Fibroblast of mammary gland (primary cell): ENCODE measurements at places on chromosomes 12 and 14.
A peak's percentile ranks its signal among the peaks of the same experiment; 100 is the strongest.

GRCh38 chr12:117141097-117141898 is 42.1 kb upstream of the TESC start:
- no peak for DNase-seq

DNA sequence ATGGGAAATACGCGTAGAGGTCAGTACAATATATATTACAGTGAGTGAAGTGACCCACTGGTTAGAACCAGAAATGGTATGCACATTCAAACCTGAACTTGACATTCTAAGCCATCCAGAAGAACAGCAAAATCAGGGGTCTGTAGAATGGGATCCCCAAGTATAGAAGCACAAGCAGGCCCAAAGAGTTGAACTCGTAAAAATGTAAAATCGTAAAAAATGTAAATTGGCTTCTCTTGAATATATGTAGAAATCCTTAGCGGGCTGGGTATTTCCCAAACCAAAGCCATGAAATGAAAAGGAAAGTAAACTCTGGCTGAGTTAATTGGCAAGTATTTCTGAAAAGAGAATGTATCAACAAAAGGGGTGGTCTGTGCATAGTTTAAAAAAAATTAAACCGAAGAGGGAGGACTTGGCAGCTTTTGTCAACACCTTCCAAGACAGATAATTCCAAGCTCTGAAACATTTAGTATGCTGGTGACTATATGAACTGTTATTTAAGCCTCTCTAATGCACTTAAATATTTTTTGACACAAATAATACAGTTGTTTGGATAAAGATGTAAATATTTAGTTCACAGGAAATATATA is 1505.6 kb upstream of the FLRT2 start:
- no peak for DNase-seq

DNA sequence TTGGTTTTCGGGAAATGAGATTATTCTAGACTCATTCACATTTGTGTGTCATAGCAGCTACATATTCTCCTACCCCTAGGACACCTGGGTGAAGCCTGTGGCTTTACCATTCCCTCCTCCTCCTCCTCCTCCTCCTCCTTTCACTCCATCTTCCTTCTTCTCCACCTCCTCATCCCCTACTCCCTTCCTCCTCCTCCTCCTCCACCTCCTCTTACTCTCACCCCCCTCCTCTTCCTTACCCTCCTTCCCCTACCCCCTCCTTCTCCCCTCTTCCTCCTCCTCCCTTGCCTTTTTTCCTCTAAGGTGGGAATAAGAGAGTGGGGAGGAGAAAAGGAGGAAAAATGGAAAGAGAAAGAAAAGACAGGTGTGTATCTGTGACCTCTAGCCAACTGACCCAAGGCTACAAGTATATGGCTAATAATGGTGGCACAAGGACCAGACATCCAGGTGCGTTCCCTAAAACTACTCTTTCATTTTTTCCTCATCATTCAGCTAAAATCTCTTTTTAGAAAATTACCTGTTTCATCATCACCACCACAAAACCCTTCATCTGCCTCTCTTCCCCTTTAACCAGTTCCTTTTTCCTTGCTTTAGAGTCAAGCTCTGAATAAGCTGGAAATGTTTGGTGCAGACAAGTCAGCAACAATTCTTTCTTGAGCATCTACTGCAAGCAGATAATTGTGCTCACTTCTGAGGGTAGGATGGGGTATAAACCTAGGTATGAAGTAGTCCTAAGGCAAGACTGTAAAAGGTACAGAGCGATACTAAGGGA is 149.8 kb upstream of the FOXN3 start:
- DNase-seq, result no peak

- peak; percentile 86 for DNase-seq
Observed at GRCh38 chr14:28515571-28515970, 251.0 kb upstream of the FOXG1 start.

DNA sequence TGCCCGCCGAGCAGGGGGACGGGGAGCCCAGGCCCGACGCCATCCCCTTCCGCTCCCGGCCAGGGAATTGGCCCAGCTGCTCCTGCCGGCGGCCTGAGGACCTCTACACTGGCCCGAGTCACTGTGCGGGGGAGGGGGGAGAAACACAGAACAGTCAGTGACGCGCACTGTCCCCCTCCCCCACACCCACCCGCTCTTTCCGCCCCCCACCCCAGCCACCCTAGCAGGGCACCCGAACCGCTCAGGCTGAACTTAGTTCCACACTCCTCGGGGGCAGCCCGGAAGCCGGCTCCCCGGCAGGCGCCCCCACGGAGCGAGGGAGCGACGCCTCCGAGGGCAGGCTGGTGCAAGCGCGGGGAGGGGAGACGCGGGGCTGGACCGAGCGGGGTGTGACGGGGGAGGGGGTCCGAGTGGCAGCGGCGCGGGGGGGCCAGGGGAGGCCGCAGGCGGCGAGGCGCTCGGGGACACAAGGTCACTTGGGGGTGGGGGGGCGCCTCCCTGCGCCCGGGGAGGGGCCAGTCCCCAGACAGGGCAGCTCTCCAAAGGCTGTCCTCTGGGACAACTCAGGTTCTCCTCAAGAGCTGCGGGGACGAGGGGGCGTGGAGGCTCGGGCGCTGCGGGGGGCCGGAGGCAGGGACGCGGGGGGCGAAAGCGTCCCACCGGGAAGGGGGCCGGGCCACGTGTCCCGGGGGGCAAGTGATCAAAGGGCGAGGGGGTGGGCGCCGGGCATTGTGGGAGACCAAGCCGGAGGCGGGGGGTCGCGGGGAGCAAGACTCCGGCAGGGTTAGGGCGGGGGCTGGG is 648 bp downstream of the CHD4 start:
- peak; percentile 34 for DNase-seq

DNA sequence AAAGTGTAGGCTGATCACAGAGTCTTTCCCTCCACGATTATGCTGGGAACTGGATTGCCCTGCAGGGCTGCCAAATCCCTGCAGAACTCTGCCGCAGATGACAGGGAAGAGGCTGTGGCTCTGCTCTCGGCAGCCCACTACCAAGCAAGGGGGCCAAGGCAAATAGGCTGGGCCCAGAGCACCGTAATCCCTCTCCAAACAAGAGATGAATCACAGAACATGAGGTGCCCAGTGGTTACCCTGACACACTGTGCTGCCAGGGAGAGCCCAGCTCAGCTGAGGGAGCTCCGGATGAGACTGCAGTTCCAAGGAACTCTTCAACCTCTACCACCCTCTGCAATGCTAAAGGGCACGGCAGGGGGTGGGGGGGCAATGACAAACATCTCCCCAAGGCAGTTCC is 33.9 kb downstream of the STON2 start:
- DNase-seq, result peak; percentile 12

DNA sequence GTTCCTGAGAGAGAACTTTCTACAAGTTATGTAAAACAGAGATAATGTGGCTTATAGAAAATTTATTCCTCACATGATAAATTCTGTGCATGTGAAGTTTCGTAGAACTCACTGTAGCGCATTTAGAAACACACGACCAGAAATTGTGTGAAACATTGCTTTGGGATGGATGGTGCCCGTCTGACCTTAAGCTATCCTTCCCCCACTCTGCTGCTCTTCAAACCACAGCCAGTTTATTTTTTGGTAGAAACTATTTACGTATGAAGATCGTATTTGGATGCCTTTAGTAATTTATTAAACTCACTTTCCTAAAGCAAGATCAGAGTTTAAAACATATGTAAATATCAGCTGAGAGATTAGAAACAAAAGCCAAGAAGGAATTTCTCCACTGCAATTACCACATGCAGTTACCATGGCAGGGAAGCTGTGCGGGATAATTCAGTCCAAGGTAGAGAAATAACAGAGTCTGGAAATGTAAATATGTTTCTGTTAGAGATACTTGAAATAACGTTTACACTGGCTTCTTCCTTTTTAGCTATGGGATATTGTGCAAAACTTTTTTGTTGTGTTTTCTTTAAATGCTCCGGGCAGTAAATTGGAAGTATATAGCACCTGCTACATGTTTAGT is 382.7 kb downstream of the RGS6 start:
- DNase-seq, result no peak

GRCh38 chr12:89706551-89706950 is 2.1 kb downstream of the ATP2B1 start:
- peak; percentile 14 for DNase-seq

DNA sequence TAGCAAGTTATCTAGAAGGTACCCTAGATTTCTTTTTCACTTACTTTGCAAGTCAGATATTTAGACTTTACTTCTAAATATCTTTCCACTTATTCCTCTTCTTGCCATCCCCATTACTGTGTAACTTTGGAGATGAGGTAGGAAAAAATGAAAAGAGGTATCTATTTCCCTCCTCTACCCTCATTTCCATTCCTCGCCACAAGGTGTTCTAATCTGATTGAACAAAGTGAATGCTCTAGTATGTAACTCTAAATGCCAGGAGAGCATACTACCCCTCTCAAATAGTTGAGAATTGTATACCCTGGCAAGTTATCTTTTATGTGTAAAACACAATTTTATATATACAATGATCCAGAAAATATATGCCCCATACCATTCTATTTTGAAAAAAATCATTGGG is 1.7 kb upstream of the LDHB start:
- DNase-seq, result no peak

GRCh38 chr12:77782034-77782433 is 48.7 kb upstream of the NAV3 start:
- no peak for DNase-seq

GRCh38 chr14:81401420-81402122 is 1.4 kb upstream of the STON2 start:
- DNase-seq, result peak; percentile 97

DNA sequence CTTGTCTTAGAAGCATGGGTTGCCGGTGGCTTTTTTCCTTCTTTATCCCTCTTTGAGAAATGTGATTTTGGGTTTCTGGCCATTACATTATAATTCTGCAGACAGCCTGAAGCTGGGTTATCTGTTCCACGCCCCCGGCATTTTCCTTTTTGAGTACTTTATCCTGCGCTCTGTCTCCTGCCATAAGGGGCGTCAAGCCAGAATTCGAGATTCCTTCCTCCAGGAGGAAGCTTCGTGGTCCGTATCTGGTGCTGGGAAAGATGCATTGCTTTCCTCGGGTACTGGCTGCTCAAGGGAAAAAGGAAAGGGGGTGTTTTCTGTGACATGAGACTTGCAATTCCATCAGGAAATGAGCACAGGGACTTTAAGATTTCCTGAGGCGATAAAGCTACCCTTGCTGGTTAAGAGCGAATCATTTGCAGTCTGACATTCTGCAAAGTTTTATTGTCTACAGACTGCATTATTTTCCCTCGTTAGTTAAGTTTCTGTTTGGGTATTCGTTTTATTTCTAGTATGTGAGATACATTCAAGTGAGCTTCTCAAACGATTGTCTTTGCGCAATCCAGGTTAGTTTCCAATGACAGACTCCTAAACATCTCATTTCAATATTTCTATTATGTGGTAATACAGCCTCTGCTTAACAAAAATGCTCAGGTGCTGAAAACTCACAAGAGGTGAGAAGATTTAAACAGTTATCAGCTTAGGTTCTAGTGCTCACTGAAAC is 694 bp downstream of the AKAP5 start:
- DNase-seq, result peak; percentile 45

GRCh38 chr12:47219243-47219642 is 139.5 kb upstream of the AMIGO2 start:
- peak; percentile 33 for DNase-seq

GRCh38 chr12:93005928-93006392 is 76.9 kb upstream of the EEA1 start:
- no peak for DNase-seq

- DNase-seq, result no peak
Observed at GRCh38 chr14:65872536-65872935, 460.0 kb downstream of the FUT8 start.

GRCh38 chr12:58030566-58031279 is 89.4 kb downstream of the ATP23 start:
- peak; percentile 64 for DNase-seq

DNA sequence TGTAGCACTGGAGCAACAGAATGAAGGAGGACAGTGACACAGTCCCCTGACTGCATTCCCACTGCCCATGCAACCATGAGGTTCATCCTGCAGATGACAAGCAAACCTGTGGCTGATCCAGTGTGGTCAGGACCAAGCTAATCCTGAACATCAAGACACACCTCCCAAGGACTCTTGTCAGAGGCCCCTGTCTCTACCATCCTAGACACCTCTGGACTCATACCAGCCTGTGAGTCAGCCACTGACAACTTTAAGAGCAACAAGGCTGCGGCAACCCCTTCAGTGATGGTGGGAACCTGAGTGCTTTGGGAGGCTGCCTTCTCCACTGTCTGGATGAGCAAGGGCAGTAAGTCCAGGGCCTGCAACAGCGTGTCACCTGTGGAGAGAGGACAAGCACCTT is 24.6 kb downstream of the GCN1 start:
- no peak for DNase-seq

GRCh38 chr14:87468531-87468930 is 524.5 kb downstream of the GALC start:
- DNase-seq, result no peak

DNA sequence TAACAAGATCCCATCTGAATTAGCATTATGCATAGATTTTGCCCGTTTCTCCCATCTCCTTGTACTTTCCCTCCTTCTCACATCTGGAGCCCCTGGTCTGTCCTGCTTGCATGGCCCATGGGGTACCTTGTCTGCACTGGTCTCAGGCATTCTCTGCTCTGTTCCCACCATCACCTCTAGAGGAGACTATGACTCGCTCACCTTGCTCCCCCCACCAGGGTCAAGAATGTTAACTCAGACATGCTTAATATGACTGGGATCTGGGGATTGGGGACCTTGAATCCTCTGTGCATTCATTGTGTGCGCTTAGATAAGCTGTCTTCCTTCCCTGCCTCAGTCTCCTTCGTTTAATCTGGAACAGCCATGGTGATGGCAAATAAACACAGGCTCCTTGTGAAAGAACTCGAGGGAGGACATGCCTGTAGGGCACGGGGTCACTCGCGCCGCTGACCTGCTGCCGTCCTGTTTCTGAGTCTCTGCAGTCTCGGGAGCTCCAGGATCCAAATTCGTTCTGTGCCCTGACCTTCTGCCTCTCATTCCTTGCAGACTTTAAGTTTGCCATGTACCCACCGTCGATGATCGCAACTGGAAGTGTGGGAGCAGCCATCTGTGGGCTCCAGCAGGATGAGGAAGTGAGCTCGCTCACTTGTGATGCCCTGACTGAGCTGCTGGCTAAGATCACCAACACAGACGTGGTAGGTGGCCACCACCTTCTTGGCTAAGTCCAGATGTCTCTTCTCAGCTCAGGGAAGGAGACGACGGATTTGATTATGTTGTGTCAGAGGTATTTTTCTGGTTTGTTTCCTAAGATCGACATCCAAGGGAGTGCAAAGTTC is 15.0 kb downstream of the CCND2 start:
- DNase-seq, result no peak

DNA sequence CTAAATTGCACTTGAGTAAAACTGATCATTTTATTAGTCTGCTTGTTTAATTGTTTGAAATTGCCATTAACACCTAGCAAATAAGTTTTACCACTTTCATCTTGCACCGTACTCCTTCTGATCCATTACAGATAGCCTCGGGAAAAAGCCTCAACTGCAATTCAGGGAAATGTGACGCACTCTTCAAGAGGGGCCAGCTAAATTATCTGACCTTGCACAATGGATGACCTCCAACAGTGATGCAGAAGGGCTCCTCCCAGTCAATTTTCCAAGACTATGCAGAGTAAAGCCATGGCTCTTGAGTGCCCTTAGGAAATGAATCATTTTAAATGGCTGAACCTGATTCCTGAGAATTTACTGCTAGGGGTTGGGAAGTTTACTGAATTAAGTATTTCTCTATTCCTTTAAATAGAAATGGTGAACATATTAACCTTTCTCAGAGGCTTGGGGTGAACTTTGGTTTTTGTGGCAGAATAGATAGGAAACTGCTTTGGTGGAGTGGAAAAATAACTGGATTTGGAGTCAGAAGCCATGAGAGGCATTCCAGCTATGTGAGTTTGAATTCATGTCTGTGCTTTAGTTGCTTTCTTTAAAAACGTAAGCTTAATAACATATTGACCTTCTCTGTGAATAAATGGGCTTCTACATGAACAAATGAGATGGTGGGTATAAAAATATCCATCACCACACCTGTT is 64.8 kb upstream of the OVCH1 start:
- peak; percentile 91 for DNase-seq
